ENCODE measurements at places on chromosomes 4 and X.

DNA sequence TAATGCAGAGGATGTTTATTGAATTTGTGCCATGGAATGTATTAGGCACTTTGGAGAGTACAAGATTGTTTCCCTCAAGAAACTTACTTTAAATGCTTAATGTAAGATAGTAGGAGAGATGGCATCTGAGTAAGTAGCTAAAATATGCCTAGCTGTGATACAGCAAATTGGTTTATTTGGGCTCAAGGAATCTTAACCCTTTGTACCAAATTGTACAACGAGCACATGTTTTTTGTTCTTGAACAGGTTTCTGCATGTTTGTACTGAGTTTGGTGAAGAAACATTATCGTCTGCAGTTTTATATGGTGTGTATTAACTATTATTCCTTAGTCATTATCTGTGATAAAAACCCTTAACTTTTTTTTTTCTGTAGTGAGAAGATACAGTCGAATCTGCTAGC is 48.6 kb downstream of the CDS1 start:
- no peak for DNase-seq

GRCh38 chr4:63211776-63212479 is 1197.3 kb downstream of the TECRL start:
- no peak for DNase-seq

DNA sequence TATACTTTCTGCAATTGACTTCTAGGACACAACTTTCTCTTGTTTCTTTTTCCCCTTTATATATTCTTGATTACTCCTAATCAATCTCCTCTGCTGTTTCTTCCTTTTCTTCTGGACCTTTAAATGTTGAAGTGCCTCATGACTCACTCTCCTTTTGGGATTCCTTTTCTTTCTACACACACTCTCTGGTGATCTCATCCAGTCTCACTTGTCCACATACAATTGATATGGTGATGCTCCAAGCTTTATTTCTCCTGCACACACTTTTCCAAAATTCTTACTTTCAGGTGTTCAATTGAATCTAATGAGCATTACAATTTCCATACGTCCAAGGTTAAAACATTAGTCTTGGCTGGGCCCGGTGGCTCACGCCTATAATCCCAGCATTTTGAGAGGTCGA is 794.8 kb upstream of the EPHA5 start:
- no peak for DNase-seq

DNA sequence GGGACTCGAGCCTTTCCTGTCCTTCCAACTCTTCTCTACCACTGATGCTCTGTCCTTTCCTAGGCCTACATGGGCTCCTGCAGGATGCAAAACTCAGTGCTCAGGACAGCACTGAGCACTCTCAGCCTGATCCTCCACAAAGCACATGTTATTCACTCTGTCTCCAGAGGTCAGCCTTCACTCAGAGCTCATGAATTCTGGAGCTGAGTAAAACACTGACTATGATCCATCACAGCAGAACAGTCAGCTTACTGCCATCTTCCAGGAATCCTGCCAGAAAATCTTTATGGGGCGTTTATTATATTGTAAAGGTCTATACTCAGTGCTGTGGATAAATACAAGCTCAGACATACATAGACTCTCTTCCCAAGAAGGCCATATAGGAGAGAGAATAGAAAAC is 121.5 kb upstream of the CPEB2 start:
- no peak for DNase-seq

GRCh38 chrX:22173966-22174365 is 98.7 kb upstream of the CBLL2 start:
- DNase-seq, result no peak

DNA sequence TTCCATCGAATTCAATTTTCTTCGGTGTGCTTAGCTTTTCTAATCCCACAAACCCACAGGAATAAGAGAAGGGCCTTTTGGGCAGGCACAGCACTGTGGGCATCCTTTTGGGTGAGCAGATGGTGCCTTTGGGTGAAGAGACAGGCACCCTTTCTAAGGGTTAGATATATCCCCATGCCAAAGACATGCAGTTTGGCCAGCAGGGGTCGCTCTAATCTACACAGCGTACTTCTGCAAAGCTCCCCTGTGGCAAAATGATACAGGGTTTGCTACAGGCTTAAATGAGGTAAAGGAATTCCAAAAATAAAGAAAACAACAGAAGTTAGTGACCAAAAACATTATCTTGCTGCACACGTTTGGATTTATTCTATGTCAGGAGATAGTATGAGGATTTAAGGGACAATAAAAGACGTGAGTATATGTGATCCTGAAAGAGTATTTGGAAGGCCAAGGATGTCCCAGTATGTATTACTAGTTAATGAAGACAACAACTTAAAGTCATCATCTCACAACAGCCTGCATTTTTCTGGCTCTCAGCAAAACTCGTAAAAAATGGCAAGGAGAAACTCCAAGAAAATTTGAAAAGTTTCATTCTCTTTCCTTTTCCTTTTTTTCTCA is 49.5 kb downstream of the PHEX start:
- DNase-seq, result no peak

DNA sequence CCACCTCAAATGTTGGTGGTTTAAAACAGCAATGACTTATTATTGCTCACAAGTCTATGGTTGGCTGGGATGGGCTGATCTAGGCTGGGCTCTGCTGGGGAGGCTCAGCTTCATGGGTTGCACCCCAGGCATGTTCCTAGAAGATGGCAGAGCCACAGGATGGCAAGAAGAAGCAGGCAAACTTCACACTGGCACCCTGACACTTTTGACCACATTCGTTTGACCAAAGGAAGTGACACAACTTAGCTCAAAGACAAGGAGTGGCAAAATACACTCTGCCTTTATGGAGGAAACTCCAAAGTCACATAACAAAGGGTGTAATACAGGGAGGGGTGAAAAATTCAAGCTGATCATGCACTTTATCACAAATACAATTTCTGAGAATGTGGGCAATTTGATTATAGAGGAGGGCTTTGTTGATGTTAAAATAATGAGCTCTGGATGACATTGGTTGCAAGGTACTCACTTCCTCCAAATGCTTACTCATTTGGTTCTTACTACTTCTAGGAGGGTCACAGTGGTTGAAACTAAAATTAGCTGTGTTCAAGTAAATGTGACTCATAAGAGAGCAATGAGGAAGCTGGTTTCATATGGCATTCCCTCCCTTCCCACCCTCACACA is 249.2 kb upstream of the RPS6KA3 start:
- no peak for DNase-seq

DNA sequence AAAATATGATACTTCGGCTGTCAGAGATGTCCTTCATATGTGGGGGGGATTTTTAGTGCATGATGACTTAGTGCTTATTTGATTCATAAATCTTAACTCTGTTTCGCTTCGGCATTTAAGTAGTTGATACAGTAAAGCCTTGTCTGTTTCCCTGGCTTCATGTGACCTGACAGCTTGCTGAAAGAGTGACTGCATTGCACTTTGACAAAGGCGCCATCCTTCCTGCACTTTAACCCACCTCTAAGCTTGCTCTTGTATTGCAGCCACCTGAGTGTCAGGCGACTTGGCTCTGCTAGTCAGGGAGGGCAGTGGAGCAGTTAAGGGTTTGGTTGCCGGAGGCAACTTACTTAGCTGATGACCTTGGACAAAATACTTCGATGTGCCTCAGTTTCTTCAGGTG is 65.5 kb downstream of the PTTG2 start:
- no peak for DNase-seq

DNA sequence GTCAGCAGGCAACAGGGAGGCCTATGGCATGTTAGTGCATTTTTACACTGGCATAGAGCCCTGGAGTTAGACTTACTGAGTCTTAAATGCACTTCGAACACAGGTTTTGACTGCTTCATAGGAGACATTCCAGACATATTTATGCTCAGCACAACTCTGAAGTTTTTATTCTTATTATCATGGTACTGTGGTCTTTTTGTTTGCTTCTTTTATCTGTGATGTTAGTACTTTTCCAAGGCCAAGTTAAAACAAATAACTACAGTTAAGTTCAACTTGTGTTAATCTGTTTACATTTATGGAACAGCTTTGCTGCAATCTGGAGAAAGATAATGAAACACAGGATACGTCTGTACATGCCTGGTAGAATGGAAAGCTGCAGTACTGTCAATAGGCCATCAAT is 76.5 kb downstream of the COL4A5 start:
- no peak for DNase-seq

DNA sequence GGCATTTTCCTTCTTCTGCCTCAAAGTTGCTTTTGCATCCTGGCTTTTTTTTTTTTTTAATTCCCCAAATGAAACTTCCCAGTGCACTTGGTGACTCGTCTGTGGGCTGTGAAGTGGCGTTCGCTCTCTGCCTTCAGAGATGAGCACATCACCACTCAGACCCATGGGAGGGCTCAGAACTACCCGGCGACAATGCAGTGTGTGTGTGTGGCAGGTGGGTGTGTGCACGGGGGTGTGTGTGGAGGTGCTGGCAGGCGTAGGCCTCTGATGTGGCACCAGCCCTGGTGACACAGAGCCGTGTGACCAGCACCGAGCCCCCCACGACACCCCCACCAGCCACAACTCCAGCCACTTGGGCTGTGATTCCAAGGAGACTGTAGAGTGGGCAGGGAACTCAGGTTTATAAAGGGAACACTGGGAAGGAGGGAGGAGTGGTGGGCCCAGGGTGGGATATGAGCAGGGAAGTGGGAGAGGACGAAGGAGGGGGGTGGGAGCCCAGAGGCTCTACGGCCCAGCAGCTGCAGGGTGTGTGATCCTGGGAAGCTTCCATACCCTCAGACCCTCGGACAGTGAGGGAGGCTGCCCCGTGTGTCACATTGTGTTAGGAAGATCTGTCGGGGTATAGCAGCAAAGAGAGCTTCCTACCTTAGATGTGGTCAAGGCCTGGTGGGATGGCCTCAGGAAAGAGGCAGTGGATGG is 6.0 kb upstream of the WFS1 start:
- no peak for DNase-seq
